ENCODE measurements at places on chromosomes 7 and 10.

DNA sequence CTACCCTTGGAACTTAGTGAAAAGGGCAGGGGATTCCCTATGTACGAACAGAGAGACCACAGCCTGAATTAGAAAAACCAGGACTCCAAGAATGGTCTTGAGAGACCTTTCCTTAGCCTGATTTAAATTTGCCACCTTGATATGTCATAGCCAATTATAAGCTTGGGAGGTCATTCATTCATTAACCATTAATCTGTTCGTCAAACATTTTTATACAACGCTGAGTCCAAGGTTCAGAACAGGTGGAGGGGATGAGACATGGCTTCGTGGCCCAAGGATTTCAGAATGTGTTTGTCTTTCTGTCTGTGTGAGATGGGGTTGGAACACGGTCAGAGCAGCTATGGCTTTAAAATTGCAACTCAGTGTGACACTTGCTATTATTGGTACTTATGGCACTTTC, 158.0 kb downstream of the PAXIP1 start:
- no peak for DNase-seq

GRCh38 chr10:110946496-110946895, 27.1 kb downstream of the SHOC2 start:
- DNase-seq: no peak

DNA sequence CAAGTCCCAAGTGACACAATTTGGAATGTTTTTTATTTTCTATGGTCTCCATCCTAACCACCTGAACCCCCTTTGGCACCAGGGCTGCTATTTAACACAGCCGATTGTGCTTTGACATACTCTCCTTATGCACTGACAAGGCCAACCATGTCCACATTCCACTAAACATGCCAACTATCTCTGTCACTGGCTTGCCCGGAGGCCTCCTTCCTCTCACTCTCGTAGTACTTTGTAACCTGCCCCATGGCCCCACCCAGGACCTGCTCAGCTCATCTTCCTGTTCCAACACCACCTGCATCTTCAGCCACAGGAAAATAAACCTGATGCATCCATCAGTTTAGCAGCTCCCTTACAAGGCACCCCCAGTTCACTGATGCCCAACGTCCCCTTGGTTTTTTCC, 63.1 kb downstream of the GPAM start:
- DNase-seq: no peak

GRCh38 chr10:28326516-28327490, 23.9 kb upstream of the MPP7 start:
- DNase-seq: no peak

- no peak for DNase-seq
Observed at GRCh38 chr10:96400465-96400864, 41.7 kb upstream of the OPALIN start.

DNA sequence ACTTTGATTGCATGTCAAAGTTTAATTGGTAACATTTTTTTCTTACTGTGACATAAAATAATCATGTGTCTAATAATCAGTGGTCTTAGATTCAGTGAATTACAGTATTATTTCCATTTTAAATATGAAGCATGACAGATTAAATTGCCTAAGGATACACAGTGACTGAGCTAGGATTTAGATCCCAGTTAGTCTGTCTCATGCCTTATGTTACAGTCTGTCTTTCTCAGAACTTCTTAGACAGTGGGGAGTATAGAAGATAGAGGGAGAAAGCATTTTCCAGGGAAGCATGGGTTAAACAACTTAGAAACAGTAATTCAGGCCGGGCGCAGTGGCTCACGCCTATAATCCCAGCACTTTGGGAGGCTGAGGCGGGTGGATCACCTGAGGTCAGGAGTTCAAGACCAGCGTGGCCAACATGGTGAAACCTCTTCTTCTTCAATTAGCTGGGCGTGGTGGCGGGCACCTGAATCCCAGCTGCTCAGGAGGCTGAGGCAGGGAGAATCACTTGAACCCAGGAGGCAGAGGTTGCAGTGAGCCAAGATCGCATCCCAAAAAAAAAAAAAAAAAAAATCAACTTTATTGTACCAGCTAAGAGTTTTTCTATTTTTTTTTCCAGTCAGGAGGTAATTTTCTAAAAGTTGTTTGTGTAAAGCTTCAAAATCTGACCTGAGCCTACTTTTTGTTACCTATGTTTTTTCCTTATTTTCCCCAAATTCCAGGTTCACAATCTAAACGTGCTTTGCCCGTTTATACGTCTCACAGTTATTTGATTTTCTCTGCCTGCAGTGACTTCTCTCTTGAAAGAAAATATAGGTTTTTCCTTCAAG, 3.3 kb downstream of the CASD1 start:
- DNase-seq: no peak

DNA sequence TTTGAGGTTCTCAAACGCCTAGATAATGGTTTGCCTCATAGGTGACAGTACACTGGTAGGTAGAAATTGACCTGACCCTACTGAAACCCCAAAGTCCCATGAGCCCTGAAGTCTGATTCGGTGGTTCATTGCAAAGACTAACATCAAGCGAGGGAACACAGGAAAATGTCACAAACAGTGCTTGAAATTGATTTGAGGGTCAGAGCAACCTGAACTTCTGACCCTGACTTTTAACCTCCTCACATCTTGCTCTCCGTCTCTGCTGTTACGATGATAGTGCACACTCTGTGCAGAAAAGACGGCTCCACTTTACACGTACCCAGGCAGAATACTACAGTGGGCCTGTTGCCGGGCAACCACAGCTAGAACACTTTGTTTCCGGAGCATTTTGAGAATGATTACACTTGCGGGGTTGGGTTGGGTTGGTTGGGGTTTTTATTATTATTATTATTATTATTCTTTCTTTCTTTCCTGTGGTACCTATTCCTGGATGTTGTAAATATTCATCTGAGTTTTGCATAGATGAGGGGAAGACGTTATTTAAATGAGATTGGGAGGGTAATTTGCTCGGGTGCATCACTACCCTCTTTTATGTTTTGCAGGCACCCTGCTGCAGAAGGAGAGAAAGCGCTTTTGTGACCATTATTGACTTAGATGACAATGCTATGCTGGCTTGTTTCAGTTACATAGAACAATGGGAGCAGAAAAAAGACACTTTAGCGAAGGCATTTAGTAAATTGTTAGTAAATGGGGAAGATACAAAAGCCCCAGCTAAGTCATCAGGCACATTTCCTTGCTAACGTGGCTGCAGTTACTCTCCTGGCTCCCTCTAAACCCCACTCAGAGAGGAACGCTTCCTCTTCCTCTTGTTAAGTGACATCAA, 438.1 kb upstream of the NRP1 start:
- DNase-seq: no peak

DNA sequence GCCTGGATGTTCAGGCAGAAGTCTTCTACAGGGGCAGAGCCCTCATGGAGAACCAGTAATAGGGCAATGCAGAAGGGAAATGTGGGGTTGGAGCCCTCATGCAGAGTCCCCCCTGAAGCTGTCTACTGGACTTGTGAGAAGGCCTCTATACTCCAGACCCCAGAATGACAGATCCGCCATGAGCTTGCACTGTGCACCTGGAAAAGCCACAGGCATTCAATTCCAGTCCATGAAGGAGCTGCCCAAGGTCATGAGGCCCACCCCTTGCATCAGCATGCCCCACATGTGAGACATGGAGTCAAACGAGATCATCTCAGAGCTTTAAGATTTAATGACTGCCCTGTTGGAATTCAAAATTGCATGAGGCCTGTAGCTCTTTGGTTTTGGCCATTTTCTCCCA, 4.9 kb upstream of the ZNF679 start:
- DNase-seq: no peak

DNA sequence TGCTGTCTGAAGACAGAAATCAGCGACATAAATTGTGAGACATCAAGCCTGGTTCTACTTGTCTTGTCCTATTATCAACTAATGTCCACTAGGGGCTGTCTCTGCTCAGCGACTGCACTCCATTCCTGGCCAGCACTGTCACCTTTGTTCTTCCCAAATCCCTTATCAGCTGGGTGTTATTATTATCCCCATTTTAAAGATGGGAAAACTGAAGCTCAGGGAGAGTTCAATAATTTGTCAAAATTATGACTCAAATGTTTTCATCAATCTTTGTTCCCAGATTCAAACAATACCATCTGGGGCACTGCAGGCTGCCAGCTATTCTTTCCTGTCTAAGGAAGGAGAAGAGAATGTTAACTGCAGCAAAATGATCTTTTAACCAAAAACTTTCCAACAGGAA, 431.6 kb upstream of the NFE2L3 start:
- DNase-seq: no peak

- no peak for DNase-seq
Observed at GRCh38 chr10:43078986-43079273, 2.1 kb downstream of the RET start.

DNA sequence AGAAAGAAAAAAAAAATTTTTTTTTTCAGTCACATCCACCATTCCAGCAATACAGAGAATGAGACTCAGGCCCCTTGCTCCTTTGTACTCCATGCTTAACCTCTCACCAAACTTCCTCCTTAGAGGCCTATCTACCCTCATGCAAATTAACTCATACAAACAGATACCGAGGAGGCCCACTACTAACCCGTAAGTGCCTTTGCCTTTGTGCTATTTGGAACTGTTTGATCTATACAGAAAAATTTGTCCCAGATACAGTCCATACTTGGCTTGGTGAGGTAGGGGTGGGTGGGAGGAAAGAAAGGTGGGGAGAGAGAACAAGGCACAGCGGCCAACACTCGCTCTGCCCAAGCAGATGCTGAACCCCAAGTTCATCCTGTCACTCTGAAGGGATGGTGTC, 87.8 kb upstream of the DUSP5 start:
- DNase-seq: no peak

DNA sequence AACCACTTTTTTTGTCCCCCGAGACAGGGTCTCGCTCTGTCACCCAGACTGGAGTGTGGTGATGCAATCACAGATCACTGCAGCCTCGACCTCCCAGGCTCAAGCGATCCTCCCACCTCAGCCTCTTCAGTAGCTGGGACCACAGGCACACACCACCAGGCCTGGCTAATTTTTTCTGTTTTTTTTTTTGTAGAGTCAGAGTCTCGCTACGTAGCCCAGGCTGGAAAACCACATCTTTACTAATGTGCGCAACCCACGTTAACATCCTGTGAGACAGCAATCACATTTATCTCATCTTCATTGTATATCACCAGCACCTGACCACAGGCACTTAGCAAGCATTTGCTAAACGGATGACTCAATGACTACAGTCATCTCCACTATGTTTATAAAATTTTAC, 77.8 kb upstream of the ATP6V0A4 start:
- peak; percentile 46 for DNase-seq

DNA sequence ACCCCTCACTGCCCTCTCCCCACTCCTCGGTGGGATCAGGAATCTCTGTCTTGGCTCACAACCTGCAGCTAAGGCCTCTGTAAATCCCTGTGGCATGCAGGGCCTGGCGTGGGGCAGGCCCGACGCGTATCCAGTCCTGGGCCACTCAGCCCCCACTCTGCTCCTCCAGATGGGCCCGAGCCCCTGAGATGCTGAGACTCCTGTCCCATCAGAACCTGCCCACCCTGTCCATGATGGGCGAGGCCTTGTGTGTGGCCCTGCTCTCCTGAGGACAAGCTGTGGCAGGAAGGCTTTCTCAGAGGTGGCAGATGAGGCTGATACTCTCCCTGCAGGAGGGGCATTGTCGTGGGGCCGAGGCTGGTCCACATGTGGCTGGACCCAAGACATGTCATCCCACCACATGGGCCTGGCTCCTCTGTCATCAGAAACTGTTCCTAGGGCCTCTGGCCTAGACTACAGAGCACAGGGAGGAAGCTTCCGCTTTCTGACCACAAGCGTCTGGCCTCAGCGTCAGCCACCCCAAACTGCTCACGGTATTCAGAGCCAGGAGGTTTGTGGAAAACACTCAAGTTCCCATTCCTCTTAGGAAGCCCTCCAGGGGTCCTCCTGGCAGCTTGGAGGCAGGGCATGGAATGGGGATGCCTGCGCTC, 6.0 kb downstream of the ALOX5 start:
- DNase-seq: no peak

- no peak for DNase-seq
Observed at GRCh38 chr7:42677751-42678699, 233.8 kb downstream of the C7orf25 start.
